NCI-H2227 treated with DMSO at 0.1 percent for 48 hours (cell line): ENCODE measurements at places on chromosomes 13 and 19.

DNA sequence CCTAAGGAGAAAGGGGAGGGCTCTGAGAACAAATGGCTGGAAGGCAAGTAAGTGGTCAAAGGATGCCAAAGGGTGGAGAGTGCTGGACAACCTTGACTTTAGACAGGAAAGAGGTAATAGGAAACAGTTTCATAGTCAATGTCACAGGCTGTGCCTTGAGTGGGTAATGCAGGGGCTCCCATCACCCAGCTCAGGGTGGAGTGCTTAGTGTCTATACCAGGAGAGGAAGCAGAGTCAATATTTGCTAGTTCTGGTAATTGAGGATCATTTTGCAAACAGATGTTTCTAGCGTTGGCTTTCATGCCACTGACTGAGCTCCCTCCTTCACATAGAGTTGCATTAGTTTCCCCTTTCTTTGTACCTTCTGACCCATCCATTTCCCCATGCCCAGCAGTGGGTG is 64.6 kb upstream of the KL start:
- DNase-seq: no peak

DNA sequence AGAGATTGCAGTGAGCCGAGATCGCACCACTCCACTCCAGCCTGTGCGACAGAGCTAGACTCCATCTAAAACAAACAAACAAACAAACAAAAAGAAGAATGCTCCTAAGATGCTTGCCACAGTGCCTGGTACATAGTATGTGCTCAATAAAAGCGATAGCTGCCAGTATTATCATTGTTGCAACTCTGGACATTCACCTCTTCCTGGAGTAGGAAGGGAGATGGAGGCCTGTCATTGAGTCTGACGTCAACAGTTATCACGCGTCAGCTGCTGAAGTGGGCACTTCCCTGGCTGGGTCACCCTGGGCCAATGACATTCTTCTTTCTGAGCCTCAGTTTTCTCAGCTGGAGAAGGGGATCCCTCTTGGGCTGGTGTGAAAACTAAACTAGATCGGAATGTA is 4.2 kb upstream of the PLAUR start:
- DNase-seq: no peak

- DNase-seq: no peak
These were observed 12.1 kb downstream of the SLC5A5 start for GRCh38 chr19:17883627-17884410.

DNA sequence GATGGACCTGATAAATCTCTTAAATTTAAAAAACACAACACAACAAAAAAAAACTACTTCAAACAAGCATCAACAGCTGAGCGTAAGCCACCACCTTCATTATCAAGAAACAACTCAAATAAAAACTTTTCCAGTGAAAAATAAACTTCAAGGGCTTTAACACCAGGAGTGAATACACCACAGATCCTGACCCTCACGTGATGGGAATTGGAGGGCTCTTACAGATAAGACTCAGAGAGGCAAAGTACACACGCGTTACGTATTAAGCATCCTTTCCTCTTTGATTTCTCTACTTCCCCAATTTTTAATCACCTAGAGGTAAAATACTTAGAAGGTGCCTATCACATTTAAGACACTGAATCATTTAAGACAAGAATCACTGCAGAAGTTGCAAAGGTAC is 573 bp upstream of the STARD13 start:
- DNase-seq: no peak

GRCh38 chr19:41452584-41453275 is 9.8 kb downstream of the ERICH4 start:
- no peak for DNase-seq

- DNase-seq: no peak
These were observed 350.4 kb downstream of the MTUS2 start for GRCh38 chr13:29170436-29171082.

GRCh38 chr19:38649305-38650171 is 2.1 kb downstream of the ACTN4 start:
- DNase-seq: no peak

GRCh38 chr19:45812297-45812696 is 2.8 kb downstream of the RSPH6A start:
- DNase-seq: no peak

DNA sequence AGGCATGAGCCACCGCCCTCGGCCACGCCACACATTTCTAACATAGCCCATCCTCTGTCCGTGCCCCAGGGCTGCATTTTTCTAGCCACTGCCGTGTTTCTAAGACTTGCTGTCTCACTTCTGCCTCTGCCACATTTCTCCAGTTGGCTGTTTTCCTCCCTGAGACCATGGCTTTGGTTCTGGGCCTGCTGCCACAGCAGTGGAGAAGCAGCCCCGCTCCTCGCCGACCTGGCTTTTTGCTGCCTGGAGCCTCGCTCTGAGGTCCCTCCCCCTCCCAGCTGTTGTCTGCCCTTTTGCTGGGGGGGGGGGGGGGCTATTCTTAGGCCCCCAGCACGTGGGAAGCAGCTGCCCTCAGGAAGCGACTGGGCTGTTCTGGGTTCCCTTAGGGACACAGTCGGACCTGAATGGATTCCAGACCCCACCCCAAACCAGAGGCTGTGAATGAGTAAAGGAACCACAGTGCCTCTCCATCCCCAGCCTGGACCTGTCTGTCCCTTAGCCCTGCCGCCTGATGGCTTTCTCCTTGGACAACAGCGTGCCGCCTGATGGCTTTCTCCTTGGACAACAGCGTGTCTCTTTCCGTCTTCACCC is 3.3 kb downstream of the GYS1 start:
- DNase-seq: no peak

DNA sequence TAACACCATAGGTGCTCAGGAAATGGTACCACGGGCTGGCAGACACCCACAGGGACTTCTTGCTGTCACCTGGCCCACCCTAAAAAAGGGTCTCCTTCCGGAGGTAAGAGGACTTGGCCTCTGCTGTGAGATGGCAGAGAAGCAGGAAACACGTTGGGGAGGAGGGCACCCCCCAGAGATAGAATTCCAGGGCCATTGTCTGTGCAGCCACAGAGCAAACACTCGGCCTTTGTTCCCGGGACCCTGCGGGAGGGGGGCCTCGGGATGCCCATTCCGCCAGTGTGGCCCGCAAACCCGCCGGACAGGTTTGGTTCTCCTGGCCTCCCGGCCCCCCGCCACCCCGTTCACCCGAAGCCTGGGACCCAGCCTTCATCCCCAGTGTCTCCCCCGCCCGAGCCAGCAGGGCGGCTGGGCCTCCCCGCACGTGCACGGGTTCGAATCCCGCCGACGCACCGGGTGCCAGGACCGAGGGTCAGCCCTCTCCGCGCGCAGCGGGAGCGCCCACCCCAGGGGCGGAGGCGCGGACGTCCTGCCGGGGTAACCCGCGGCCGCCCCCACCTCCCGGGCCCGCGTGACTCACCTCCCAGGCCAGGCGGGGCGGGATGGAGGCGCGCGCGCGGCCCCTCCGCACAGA is 714 bp downstream of the PLPP2 start:
- DNase-seq: no peak

DNA sequence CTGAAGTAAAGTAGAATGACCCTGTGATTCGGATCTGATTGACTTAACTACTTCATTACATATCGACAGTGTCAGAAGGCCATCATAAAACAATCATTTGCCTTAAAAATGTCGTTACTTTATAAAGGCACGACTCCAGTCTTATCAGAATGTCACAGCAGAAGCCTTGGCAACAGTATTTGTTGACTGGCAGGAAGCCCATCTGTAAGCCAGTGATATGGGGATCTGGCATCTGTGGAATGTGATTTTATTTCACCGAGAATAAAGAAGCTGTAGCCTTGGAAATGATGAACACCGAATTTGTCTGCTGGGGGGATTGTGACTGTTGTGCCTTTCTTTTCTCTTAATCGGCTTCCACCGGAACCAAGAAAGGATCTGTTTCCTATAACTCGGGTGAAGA is 362.5 kb downstream of the TDRD3 start:
- no peak for DNase-seq

- DNase-seq: no peak
These were observed 21.3 kb upstream of the OR1M1 start for GRCh38 chr19:9065457-9066014.

- DNase-seq: no peak
These were observed 88.7 kb downstream of the SLC10A2 start for GRCh38 chr13:102977471-102977870.

DNA sequence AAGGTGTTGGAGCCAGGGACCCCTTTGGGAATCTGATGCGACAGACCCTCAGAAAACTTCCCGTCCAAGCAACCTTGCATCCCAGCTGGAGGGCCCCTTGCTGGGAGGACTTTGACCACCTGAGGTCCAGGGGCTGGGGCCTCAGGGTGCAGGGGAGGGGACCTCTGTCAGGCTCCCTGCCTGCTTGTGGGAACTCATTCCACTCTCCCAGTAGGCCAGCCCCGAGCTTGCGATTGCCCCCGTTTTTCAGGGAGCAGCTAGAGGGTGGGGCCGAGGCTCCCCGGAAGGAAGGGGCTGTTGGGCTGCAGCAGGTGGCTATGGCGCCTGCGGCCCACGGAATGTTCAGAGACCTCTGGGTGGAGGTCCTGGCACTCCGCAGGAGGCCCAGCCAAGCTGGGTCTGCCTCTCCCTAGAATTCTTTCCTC is 2.8 kb downstream of the GNA11 start:
- DNase-seq: no peak

DNA sequence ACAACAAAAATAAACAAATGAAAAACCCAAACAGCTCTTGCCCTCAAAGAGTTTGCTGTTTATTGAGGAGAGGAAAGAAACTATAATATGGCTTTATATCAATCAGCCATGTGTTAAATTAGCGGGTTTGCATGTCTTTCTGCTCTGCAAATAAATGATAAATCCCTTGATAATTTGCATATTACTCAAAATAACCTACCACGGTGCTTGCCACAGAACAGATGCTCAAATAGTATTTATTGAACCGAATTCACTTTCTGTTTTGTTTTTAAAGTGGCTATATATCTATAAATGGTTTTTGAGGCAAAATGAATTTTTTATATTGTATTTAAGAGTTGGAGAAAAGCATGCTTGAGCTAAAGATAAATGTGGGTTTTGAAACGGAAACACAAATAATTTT is 428.1 kb downstream of the ITGBL1 start:
- DNase-seq: no peak

GRCh38 chr13:35162420-35162819 is 220.3 kb downstream of the NBEA start:
- no peak for DNase-seq
